ENCODE measurements at places on chromosomes 4 and X.
A peak's percentile ranks its signal among the peaks of the same experiment; 100 is the strongest.

DNA sequence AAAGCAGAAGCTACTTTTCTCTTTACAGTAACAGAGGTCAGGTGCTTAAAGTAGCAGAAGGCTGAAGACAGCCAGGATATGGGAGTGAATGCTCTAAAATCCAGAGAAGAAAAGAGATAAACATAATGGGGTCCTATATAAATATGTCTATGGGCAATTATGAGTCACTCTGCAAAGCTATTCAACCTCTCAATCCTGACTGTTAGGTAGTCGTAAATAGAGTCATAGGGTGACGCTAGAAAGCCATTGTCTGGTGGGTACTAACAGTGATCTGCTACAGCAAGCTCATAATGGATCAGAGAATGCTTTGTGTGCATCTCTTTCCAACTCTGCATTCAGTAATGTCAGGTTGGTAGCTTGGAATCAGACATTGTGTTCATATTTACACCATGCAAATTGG is 53.5 kb upstream of the PDE5A start:
- no peak for DNase-seq

GRCh38 chr4:152659806-152660205 is 20.0 kb downstream of the TMEM154 start:
- no peak for DNase-seq

- DNase-seq, result no peak
Measured at GRCh38 chr4:112793033-112793432, 156.1 kb downstream of the LARP7 start.

DNA sequence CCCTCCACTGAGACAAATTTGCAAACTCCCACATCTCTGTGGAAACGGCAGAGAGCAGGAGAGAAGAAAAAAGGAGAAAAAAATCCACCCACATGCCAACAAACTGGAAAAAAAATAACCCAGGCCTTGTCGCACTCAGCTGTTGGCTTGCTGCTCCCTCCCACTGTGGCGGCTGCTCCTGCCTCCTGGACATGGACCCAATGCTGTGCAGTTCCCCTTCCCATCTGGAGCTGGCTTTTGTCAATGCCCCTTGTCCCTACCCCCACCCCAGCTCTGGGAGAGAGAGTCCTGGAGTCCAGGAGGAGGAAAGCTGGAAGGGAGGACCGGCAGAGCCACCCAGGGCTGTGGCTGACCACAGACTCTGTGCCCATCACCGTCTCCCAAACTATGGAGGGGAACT is 50.8 kb upstream of the IQSEC2 start:
- DNase-seq, result no peak

GRCh38 chr4:10161840-10162239 is 45.2 kb upstream of the WDR1 start:
- DNase-seq, result peak; percentile 47

Data from central memory CD4-positive, alpha-beta T cell (primary cell).